ENCODE measurements at places on chromosomes 4 and X. TPM values are rescaled to one million over a fixed set of nuclear protein-coding genes. Genes with fewer than 3 reads are reported as not detected.

GAGE12H gene
- total RNA-seq: not detected

NOX1 gene
- total RNA-seq: not detected

ATP2B3 gene
- under 0.01 TPM for total RNA-seq

UGT2B15 gene
- total RNA-seq: not detected

GABRB1 gene
- not detected for total RNA-seq

FGFR3 gene
- total RNA-seq: 1.4 TPM

IRAK1 gene
- 53.8 TPM for total RNA-seq

PHOX2B gene
- not detected for total RNA-seq

CD38 gene
- total RNA-seq: 22.0 TPM

FREM3 gene
- total RNA-seq: 0.51 TPM

DMRTC1 gene
- not detected for total RNA-seq

DIPK2B gene
- total RNA-seq: 88.8 TPM

TAF7L gene
- not detected for total RNA-seq

ARX gene
- total RNA-seq: not detected

RAB28 gene
- total RNA-seq: 15.1 TPM

MAGEA8 gene
- total RNA-seq: not detected

PPP4R3C gene
- not detected for total RNA-seq

MOB1B gene
- 16.8 TPM for total RNA-seq

DCHS2 gene
- 0.17 TPM for total RNA-seq

NONO gene
- total RNA-seq: 445 TPM

CLDN22 gene
- total RNA-seq: not detected

SLC6A14 gene
- total RNA-seq: not detected

TCEAL2 gene
- not detected for total RNA-seq

SGCB gene
- total RNA-seq: 23.7 TPM

ANOS1 gene
- total RNA-seq: 0.47 TPM
